NAMALWA (cell line): ENCODE measurements at places on chromosomes 5 and 9.

DNA sequence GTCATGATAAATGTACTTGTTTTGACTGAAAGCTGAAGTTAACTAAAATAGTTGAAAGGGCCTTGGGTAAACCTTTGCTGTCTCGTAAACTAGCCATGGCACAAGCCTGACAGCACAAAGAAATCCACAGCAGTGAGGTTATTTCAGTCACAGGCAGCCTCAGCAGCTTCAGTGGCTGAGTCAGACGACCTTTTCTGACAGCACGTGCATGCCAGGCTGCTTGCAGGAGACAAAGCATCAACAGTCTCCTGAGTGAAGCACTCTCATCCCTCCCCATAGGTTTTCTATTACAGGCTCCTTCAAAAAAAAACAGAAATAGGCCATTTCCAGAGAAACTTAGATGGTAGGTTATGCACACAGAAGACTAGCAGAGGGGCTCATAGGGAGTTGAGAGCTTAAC is 34.6 kb downstream of the OXCT1 start:
- DNase-seq, result no peak

GRCh38 chr5:9398227-9398626 is 147.6 kb downstream of the SEMA5A start:
- no peak for DNase-seq

DNA sequence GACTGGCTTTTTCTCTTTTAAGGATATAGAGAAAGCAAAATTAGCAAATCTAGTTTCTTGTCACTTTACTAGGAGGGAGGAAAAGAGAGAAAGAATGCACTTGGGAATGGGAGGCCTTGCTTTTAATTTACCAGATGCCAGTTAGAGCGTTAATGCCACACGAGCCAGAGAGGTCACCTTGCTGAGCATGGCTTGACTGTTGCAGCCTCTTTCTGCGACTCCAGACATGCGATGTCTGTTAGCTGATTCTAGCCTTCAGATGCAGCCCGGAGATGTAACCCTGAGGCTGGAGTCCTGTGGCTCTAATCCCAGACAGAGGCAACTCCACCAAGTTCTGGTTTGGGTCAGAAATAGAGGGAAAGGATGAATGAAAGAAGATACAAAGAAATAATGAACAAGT is 152.5 kb downstream of the TRIO start:
- no peak for DNase-seq

DNA sequence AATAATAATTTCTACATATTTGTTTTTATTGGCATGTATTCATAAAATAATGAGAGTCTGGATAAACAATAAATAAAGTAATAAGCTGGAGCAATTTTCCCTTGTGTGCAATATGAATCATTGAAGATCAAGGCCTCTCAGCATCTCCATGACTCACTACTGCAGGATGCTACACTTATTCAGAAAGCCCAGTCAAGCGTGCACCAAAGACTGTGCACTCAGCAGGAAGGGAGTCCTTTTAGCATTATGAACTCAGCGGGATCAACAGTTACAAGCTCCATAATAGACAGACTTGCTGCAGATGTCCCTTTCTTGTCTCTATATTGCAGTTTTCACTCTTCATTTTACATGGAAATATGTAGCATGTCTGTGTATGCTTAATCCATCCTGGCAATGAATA is 485.3 kb downstream of the CDH9 start:
- DNase-seq, result no peak

- no peak for DNase-seq
Observed at GRCh38 chr5:85225388-85225787, 840.7 kb upstream of the EDIL3 start.

GRCh38 chr9:84278130-84278529 is 62.4 kb downstream of the SLC28A3 start:
- DNase-seq, result no peak

DNA sequence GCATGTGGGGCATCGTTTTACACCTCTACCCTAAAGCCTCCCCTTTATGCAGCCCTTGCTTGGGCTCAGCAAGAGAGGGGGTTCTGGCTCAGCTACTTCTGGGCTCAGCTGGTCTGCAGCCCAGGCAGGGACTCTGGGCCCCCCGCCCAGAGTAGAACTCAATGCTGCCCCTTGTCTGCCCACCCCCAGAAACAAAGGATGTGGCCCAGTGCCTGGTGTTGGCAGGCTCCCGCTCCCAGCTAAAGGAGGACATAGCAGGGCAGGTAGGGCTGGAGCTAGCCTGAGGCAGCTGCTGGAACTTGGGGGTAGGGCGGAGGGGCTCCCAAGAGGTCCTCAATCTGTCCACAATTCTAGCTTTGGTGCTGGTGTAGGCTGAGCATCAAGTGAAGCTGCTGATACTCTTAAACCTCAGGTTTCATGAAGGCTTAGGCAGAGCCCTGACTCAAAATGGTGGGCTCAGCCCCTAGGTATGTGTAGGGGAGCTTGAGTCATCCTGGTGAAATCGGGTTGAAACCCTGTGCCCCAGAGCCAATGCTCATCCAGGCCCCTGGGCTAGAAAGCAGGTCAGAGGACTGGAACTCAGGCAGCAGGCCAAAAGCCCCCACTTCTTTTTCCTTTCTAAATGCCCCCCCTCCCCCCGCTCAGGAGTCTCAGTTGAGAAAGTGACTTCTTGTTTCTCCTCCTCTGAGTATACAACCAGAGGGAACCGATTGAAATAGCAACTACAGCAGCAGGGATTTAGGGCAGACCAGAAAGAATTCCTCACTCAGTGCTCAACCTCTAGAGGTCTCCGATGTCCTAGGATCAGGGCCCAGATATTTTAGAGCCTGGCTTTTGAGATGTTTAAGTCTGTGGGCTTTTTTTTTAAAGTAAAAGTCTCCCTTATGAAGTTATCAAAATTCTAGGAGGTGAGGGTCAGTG is 11.4 kb downstream of the PSD2 start:
- no peak for DNase-seq

GRCh38 chr9:133533857-133534256 is 647 bp upstream of the ADAMTSL2 start:
- DNase-seq, result no peak

DNA sequence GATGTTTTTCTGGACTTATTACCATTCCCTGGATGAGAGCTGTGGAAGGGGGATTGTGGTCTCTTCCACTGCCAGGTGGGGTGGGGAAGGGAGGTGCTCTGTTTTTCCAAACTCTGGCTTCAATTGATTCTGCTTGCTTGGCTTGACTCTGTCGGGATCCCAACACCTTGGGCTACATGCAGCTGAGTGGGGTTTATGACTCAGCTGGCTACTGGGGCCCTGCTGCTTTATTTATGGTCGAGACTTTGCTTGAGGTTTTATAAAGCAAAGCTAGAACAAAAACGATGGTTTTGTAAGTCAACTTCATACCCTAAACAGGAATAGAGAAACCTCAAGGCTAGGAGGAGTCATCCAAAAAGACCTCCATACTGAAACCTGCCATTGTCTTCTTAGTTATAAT is 76.3 kb downstream of the AOPEP start:
- DNase-seq, result no peak

DNA sequence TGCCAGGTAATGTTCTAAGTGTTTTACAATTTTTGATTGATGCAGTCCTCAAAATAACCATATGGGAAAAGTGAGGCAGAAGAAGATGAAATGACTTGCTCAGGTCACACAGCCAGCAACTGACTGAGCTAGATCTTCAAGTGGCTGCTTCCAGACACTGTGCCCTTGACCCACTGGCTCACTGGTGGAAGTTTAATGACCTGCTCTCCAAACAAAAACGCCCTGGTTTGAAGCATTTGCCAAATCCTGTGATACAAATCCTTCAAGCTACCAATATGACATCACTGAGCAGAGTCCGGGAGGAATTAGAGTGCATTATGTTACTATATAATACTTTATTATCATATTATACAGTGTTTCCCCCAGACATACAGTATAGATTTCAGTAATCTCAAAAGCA is 459.4 kb downstream of the GADD45G start:
- no peak for DNase-seq

- DNase-seq, result peak; percentile 69
Observed at GRCh38 chr5:31638748-31639418, at the start of gene PDZD2. Gene PDZD2, plus strand, starts transcription at chr5:31639131.

DNA sequence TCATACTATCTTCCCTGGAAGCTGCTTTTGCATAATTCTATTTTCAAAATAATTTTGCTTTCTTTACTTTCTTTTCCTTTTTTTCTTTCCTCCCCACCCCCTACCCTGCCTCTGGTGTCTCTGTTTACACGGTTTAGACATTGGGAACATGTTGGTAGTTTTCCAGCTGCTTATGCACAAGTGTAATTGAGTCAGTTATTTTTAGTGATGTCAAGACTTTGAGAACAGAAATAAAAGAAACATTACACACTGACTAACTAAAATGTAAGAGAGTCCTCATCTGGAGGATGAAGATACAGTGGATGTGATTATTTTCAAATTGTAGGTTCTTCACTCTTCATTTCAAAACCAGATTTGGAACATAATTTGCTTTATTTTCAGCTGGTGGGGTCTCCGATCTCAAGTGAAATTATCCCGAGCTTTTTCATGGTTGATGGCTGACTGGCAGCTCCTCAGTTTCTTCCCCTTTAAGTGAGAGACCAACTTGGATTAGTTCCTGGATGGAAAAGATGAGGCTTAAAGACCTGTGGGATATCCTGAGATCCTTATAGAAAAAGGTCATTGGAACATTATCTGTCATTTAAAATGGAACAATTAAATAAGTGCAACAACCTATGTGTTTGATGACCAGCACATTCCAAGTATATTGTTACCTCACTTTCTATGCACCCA is 154.4 kb upstream of the ZNF462 start:
- DNase-seq, result no peak

GRCh38 chr5:64763948-64764503 is 4.5 kb downstream of the SREK1IP1 start:
- DNase-seq, result no peak

DNA sequence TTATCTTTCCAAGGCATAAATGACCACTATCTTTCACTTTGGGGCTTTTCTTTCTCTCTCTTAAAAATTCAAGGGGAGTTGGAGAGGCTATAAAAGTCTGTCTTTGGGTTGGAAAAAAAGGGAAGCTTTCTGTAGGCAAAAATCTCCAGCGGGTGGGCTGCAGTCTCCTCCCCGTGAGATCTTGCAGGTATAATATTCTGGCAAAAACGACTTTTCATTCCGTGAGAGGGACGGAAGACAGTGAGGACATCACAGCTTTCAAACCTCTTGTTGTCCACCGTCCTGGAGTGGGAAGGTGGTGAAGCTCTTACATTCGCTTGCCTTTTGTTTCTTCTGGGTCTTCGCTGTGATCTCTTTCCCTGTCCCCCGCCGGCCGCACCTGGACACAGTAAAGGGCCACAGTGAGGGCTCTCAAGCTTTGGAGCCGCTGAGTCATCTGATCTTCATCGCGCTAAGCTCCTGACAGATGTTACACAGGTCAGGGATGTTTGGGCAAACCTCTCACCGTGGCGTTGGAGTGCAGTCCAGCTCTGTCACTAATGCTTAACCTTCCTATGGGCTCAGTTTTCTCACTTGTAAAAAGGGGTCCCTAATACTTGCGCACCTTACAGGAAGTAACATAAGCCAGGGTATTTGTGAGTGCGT is 61.9 kb upstream of the MEGF10 start:
- no peak for DNase-seq
